Activated CD4-positive, alpha-beta T cell treated with anti-CD3 and anti-CD28 coated beads, Interleukin-2, amount 10 ng/mL, durations not matched to agents 7 days and 5 days (primary cell): ENCODE measurements at places on chromosomes 13 and 19. TPM values are rescaled to one million over a fixed set of nuclear protein-coding genes. Genes with fewer than 3 reads are reported as not detected.
A peak's percentile ranks its signal among the peaks of the same experiment; 100 is the strongest.

DNA sequence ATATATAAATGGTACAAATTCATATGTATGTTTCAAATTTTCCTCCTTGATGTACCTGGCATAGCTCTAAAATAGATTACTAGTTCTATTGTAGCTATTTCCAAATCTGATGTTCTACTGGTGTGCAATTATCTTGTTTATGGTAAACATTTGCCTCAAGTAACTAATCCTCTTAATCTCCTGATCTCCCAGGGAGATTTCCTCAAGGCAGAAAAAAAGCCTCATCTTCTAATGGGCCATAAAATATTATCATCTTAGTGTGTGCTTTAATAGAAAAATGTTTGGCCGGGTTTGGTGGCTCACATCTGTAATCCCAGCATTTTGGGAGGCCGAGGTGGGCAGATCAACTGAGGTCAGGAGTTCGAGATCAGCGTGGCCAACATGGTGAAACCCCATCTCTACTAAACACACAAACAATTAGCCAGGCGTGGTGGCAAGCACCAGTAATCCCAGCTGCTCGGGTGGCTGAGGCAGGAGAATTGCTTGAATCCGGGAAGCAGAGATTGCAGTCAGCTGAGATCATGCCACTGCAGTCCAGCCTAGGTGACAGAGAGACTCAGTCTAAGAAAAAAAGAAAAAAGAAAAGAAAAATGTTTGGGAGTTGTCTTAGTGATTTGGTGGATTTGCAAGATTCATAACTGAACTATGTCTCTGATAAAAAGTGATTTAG is 498.9 kb upstream of the SLITRK5 start:
- no peak overlapping the region for H3K27ac ChIP-seq
- no peaks in the 10 kb centered on the region for H3K27me3 ChIP-seq
- H3K4me3 ChIP-seq, result no peak overlapping the region
- H3K36me3 ChIP-seq, result no peaks in the 10 kb centered on the region
- H3K4me1 ChIP-seq, result no peaks in the 10 kb centered on the region

Gene CYP2A6
- not detected for total RNA-seq

DNA sequence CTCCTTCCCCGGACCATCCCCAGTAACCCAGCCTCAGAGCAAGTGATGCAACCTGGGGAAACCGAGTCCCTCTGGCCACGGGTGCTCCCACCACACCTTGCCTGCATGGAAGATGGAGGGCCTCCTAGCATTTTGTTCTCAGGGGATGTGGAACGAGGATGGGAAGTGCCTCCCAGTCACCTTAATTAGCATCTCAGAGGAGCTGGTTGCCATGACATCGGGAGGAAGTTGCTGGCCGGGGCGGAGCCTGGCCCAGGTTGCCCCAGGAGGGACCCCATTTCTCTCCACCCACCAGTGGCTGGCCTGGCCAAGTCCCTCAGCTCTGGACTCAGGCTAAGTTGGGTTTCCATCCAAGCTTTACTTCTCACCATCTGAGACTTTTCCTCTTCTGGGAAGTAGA is 24.1 kb upstream of the PTPRS start:
- H3K36me3 ChIP-seq, result no peaks in the 10 kb centered on the region
- no peaks in the 10 kb centered on the region for H3K27me3 ChIP-seq
- no peaks in the 10 kb centered on the region for H3K4me1 ChIP-seq
- H3K4me3 ChIP-seq, result no peak overlapping the region
- no peak for DNase-seq
- H3K27ac ChIP-seq, result no peak overlapping the region

DNA sequence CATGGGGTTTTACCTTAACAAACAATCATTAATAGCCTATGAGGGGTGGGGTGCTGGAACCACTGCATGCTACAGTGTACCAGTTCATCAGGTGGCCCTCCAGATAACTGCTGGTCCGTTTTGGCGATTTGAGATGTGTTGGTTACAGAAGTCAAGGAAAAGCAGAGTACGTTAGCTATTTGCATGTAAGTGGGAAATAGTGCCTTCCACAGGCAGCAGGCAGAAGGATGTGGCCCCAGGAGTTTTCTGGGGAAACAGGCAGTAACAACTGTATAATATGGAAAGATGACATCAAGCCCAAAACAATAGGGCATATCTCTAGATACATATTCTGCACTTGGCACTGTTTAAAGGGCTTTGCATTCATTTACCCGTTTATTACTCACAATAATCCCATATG is 245.7 kb downstream of the COL4A1 start:
- no peak for DNase-seq
- no peaks in the 10 kb centered on the region for H3K4me1 ChIP-seq
- H3K4me3 ChIP-seq, result no peak overlapping the region
- H3K36me3 ChIP-seq, result no peaks in the 10 kb centered on the region

- peaks cover 11% of the 10 kb centered on the region for H3K27me3 ChIP-seq
- no peak overlapping the region for H3K27ac ChIP-seq
- H3K4me3 ChIP-seq, result no peak overlapping the region
- no peaks in the 10 kb centered on the region for H3K4me1 ChIP-seq
Observed at GRCh38 chr13:113922412-113923118, 51.3 kb downstream of the C13orf46 start.

- DNase-seq, result no peak
- no peaks in the 10 kb centered on the region for H3K36me3 ChIP-seq
- H3K4me3 ChIP-seq, result no peak overlapping the region
- H3K27me3 ChIP-seq, result no peaks in the 10 kb centered on the region
- H3K27ac ChIP-seq, result no peak overlapping the region
Observed at GRCh38 chr13:111906816-111907215, 160.1 kb upstream of the SOX1 start.

- H3K27me3 ChIP-seq, result no peaks in the 10 kb centered on the region
- peaks cover 86% of the 10 kb centered on the region for H3K4me1 ChIP-seq
- H3K36me3 ChIP-seq, result peaks cover 9% of the 10 kb centered on the region
- H3K4me3 ChIP-seq, result no peak overlapping the region
- DNase-seq, result no peak
Observed at GRCh38 chr13:51818276-51818675, 14.3 kb upstream of the DHRS12 start.

DNA sequence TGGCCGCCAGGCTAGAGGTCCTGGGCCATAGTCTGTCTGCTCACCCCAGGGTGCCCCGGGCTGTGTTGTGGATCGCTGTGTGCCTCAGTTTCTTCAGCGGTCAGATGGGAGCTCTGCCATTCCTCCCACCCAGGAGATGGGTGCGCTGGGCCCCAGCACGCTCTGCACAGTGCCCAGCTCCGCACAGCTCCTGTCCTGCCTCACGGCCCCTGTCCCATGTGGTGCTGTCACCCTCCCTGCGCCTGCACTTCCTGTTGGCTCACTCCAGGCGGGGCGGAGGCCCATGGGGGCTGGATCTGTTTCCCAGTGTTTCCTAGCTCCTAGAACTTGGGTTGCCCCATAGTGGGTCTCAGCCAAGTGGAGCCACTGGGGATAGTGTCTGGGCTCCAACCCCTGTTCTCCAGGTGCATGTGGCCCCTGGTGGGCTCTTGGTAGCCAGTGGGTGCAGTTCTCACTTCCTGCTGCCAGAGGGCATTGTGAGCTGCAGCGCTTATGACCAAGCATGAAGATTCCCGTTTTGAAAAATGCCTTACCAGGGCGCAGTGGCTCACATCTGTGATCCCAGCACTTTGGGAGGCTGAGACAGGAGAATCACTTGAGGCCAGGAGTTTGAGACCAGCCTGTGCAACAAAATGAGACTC is 69.8 kb downstream of the KDM4B start:
- DNase-seq, result no peak
- no peaks in the 10 kb centered on the region for H3K27me3 ChIP-seq
- H3K4me1 ChIP-seq, result no peaks in the 10 kb centered on the region
- H3K4me3 ChIP-seq, result no peak overlapping the region
- H3K27ac ChIP-seq, result no peak overlapping the region

DNA sequence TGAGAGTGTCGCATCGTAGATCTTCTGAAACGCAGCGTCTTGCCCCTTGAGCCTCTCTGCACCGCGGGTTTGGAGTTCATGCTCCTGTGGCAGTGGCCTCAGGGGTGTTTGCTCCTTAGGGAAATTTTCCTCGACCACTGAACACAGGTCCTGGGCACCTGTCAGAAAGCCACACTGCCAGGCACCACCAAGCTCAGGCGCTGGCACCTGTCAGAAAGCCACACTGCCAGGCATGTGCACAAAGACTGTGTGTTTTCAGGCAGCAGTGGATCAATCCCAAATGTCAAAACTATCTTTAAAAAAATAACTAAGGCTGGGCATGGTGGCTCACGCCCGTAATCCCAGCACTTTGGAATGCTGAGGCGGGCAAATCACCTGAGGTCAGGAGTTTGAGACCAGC is 87.1 kb downstream of the ATP11A start:
- no peaks in the 10 kb centered on the region for H3K27me3 ChIP-seq
- no peak overlapping the region for H3K4me3 ChIP-seq
- H3K36me3 ChIP-seq, result no peaks in the 10 kb centered on the region
- DNase-seq, result no peak
- no peak overlapping the region for H3K27ac ChIP-seq

Gene LILRA6
- 0.45 TPM for total RNA-seq

DNA sequence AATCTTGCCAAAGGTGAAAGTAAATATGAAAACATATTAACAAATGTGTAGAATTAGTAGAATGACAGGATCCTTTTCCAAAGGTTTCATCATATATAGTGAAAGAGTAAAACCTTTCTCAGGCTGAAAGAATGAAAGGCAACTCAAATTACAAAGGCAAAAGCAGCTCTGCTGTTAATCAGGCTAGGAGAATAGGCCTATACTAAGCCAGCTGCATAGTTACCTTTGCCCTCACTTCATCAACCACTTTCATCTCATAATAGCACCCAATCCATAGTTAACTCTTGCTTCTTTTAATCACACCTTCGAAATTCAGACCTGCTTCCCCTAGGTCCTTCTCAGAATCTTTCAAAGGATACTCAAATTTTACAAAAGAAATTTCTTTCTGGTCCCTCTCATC is 1167.6 kb upstream of the ATXN8OS start:
- no peak overlapping the region for H3K4me3 ChIP-seq
- no peaks in the 10 kb centered on the region for H3K36me3 ChIP-seq
- no peak for DNase-seq
- H3K4me1 ChIP-seq, result no peaks in the 10 kb centered on the region
- no peaks in the 10 kb centered on the region for H3K27me3 ChIP-seq

Gene CD33
- total RNA-seq, result 3.9 TPM

DNA sequence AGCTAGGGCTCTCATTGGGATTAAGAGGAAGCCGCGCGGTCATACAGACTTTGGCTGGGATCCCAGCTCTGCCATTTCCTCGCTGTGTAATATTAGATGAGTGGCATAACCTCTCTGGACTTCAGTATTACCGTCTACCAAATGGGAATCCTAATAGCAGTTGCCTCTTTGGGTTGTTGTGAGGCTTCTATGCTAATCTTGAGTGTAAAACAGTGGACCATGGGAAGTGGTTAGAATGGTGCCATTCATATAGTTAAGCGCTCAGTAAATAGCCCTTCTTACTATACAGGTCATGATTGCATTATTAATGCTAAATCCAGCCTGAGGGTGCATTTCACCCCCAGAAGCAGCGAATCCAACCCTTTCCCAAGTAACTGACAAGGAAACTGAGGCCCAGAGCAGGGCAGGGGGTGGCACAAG is 566 bp upstream of the OPA3 start:
- H3K4me1 ChIP-seq, result peaks cover 25% of the 10 kb centered on the region
- H3K36me3 ChIP-seq, result peaks cover 16% of the 10 kb centered on the region
- peak overlapping the region; percentile 96 for H3K27ac ChIP-seq
- no peak for DNase-seq

Gene GPR183
- 41.4 TPM for total RNA-seq

DNA sequence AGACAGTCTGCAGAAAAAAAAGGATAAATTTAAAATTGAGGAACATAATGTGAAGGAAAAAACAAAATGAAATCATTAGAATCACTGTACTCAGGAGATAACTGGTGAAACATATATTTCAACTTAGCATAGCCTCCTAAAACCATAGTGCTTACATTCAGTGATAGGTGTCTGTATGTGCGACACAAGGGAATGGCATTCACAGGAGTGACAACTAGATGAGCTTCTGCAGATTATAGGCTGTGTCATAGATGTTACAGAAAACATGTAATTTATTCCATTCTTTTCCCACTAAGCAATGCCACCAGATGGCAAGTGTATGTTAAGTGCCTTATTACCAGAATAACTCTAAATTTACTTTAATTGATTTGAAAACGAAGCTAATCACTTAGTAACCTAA is 960.0 kb upstream of the PCDH20 start:
- no peak overlapping the region for H3K27ac ChIP-seq
- H3K4me1 ChIP-seq, result no peaks in the 10 kb centered on the region
- no peaks in the 10 kb centered on the region for H3K27me3 ChIP-seq
- no peak overlapping the region for H3K4me3 ChIP-seq

- H3K36me3 ChIP-seq, result no peaks in the 10 kb centered on the region
- no peak for DNase-seq
- H3K27ac ChIP-seq, result no peak overlapping the region
- H3K4me3 ChIP-seq, result no peak overlapping the region
- H3K4me1 ChIP-seq, result peaks cover 6% of the 10 kb centered on the region
Observed at GRCh38 chr13:25771202-25771601, 280.6 kb downstream of the SHISA2 start.

DNA sequence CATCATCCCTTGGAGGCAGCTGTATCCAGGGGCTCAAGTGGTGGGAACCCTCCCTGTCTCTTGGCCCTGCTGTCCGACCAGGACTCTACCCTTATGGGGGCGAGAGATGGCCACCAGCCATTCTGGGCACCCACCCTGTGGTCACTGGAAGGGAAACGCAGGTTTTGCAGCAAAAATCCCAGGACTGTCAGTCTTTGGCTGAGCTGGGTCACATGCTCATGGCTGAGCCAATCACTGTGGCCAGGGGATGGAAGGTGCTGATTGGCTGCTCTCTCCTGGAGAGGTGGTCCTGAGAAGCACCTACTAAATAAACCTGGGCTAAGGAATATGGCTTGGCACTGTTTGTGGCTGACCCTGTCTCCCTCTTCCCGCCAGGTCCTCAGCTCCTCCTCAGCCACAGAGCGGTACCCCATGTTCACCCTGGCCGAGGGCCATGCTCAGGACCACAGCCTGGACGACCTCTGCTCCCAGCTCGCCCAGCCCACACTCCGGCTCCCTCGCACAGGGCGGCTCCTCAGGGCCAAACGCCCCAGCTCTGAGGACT is 8.9 kb downstream of the ATG4D start:
- H3K4me1 ChIP-seq, result peaks cover 58% of the 10 kb centered on the region
- no peaks in the 10 kb centered on the region for H3K27me3 ChIP-seq
- H3K4me3 ChIP-seq, result peak overlapping the region; percentile 30
- peaks cover 67% of the 10 kb centered on the region for H3K36me3 ChIP-seq
- peak overlapping the region; percentile 96 for H3K27ac ChIP-seq
- DNase-seq, result no peak

DNA sequence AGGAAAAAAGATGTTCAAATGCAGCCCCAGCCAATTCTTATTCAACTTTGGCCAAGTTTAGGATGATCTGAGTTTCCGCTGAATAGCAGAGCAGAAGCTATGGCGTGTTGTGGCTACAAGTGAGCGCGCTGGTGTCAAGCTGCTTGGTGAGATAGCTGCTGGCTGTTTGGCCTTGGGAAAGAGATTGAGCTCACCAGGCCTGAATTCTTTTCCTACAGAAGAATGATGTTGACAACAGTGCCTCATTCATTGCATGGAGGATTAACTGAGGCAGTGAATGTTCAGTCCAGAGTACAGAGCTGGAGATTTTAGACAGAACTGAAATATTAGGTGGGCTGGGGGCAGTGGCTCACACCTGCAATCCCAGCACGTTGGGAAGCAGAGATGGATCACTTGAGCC is 31.5 kb upstream of the MAP3K10 start:
- H3K4me3 ChIP-seq, result no peak overlapping the region
- no peak for DNase-seq
- no peaks in the 10 kb centered on the region for H3K27me3 ChIP-seq
- H3K36me3 ChIP-seq, result no peaks in the 10 kb centered on the region
- no peak overlapping the region for H3K27ac ChIP-seq

- no peaks in the 10 kb centered on the region for H3K27me3 ChIP-seq
- no peak overlapping the region for H3K27ac ChIP-seq
- no peak for DNase-seq
- H3K4me1 ChIP-seq, result peaks cover 8% of the 10 kb centered on the region
- peaks cover 16% of the 10 kb centered on the region for H3K36me3 ChIP-seq
Observed at GRCh38 chr19:38409631-38410133, 6.8 kb downstream of the FAM98C start.
